ENCODE measurements at places on chromosomes 12 and 14.

GRCh38 chr12:21992823-21993222 lies 51.6 kb upstream of the ABCC9 start:
- no peak for DNase-seq

DNA sequence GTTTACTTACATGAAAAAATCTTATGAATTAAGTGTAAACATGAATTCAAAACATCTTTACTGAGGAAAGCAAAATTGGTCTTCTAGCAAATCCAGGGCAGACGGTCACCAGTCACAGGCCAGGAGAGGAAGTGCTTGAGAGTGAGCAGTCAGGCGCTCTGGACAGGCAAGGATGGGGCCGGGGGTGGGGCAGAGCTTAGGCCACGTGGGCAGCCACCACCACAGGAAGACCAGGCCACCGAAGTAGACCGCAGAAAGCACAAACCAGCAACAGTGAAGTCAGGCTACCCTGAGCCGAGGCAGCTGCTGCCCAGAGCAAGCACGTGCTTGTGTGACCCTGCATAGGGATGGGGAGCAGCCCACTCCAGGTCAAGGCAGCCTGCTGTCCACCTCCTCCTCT lies 33.5 kb downstream of the SLC6A12 start:
- DNase-seq = peak; percentile 60

- DNase-seq = no peak
Measured at GRCh38 chr12:129127771-129128170, 274.5 kb downstream of the GLT1D1 start.

GRCh38 chr14:68577802-68578541 lies 214.9 kb downstream of the ZFP36L1 start:
- peak; percentile 75 for DNase-seq

- DNase-seq = no peak
Measured at GRCh38 chr14:49851813-49852212, 775 bp downstream of the NEMF start.

All from stomach (tissue), 19 donors.